ENCODE measurements at places on chromosomes 3 and 15.

GRCh38 chr3:33061782-33062181, 35.2 kb downstream of the GLB1 start:
- peak; percentile 59 for DNase-seq

DNA sequence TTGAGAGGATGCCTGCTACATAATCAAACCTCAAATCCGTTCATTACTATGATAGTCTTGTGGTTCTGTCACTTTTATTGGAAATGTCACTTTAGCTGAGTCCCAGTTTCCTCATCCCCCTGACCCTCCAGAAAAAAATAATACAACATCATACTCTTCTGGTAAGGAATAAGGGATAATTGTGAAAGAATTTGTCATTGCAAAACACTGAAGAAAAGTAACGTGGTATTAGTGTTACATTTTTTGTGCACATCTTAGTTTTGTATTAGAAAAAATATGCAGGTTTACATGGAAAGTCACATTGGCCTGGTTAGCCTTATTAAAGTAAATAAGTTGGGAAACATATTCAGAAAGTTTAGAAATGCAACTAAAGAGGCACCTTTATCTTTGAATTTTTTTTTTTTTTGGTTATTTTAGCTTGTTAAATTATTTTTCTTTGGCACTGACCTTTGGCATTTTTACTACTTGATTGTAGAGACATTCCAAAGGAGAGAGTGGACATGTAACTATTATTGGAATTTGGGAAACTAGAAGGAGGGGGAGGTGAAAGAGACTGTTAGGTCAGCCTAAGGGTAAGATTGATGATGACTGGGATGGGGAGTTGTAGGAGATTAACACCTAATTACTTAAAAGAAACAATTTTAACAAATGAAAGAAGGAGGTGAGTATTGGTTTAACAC, 462.2 kb upstream of the RARB start:
- no peak for DNase-seq

DNA sequence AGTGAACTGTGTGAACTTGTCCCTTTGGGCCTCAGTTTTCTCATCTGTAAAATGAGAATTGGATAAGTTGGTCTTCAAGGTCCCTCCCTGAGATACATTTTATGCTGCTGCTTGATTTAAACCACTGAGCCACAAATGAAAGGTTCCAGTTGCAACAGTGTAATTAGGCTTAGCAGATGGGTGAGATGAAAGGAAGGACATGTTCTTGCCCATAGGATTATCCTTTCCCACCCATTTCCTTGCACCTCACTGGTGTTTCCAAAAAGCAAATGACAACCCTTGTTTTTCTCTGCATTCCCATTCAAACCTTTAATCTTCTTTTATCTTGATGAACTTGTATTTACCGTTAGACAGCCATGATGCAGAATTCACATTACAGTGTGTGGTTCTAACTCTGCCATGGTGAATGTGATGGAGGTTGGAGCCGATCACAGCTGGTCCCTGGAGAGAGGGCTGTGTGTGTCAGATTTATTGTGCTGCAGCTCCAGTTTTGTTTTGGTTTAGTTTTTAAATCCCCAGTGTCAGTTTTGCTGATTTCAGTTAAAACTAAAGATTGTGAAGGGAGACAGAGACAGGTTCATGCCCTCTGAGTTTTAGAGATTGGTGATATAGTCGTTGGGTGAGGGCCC, 44.0 kb downstream of the MAP2K1 start:
- DNase-seq = no peak

DNA sequence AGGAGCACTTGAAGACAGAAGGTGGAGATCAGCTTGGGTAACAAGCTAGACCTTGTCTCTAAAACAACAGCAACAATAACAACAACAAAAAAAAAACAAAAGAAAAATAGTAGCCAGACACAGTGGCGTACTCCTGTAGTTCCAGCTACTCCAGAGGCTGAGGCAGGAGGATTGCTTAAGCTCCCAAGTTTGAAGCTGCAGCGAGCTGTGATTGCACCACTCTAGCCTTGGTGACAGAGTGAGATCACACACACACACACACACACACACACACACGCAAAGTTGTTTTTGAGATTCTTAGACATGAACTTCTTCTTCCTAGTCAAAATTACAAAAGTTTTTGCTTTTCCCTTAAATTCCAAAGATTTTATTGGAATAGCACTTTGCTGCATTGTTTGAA, 93.0 kb upstream of the IGSF10 start:
- DNase-seq = peak; percentile 36

DNA sequence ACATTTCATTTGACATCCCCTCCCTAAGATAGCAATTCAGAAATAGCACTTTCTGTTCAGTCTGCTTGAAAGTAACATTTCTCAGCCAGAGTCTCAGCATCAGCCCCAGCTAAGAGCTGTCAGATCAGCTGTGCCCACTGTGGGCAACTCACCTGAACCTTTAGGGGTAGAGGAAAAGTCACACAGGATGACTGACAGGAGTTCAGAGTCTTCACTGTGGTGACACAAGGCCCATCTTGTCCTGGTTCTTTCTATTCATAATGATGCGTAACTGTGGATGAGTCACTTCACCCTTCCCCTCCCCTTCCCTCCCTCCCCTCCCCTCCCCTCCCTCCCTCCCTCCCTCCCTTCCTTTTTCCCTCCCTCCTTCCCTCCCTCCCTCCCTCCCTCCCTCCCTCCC, 96.1 kb upstream of the RASGRP1 start:
- DNase-seq = no peak

DNA sequence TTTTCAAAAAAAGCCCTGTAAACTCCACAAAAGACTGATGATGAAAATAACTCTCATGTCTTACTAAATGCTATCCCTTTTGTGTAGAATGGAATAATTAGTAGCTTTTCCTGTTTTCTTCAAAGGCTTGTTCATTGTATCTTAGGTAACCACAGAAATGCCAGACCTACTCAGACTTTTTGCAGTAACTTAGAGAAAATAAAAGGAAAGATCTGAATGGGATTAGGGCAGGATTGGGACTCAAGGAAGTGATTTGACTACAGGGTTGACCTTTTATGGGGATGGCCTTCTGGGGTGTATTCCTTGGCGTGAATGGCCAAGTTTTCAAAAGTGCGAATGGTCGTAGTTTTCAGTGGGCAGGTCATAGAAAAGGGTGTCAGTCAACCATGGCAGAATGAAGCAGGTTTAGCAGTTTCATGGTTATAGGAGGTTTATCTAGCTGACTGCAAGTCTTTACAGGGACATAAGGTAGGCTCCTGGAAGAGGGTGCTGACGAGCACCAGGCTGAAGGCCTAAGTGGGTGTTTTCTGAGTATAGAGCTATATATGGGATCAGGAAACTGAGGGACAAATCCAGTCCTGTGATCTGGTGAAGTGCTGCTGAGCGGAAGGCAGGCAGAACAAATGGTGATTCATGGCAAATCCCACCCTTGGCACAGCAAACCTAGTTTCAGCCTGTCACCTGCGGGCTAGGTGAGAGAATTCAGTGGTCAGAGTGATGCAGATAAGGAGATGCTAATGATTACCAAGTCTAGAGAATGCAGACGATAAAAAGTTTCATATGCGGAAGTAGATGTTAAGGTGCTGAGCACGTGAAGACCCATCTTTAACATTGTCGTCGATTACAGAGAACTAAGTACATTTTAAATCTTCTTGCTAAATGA, 46.4 kb downstream of the IL1RAP start:
- DNase-seq = no peak

DNA sequence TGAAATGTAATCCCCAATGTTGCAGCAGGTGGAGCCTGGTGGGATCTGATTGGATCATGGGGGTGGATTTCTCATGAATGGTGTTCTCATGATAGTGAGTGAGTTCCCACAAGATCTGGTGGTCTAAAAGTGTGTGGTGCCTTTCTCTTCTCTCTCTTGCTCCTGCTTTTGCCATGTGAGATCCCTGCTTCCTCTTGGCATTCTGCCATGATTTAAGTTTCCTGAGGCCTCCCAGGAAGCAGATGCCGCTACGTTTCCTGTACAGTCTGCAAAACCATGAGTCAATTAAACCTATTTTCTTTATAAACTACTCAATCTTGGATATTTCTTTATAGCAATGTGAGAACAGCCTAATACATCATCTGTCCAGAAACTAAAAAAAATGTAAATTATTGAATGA, 298.3 kb downstream of the MEX3B start:
- no peak for DNase-seq

GRCh38 chr3:167151636-167152035, 228.5 kb downstream of the ZBBX start:
- no peak for DNase-seq

DNA sequence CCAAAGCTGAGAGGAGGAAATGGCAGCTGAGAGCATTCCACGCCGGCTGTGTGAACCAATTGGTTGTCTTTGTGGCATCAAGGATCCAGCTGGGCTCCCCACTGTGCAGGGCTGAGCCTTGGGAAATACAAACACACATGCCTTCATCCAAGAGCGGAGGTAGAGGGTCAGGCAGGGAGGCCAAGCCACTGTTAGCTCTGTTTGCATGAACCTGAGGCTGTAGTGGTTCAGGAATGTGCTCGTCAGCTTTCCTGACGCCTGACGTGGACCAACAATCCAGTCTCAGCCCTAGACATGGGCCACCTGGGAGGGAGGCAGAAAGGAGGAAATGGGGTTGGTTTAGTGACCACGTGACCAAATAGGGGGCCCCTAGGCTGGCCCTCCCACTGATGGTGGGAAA, 276.9 kb downstream of the TLE3 start:
- peak; percentile 70 for DNase-seq

GRCh38 chr3:80190051-80190450, 422.3 kb upstream of the ROBO1 start:
- peak; percentile 89 for DNase-seq

DNA sequence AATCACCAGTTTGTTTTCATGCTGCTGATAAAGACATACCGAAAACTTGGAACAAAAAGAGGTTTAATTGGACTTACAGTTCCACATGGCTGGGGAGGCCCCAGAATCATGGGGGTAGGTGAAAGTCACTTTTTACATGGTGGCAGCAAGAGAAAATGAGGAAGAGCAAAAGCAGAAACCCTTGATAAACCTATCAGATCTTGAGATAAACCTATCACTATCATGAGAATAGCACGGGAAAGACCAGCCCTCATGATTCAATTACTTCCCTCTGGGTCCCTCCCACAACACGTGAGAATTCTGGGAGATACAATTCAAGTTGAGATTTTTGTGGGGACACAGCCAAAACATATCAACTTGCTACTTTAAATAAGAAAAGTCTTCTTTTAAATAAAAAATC, 28.9 kb downstream of the CD200R1L start:
- DNase-seq = no peak

DNA sequence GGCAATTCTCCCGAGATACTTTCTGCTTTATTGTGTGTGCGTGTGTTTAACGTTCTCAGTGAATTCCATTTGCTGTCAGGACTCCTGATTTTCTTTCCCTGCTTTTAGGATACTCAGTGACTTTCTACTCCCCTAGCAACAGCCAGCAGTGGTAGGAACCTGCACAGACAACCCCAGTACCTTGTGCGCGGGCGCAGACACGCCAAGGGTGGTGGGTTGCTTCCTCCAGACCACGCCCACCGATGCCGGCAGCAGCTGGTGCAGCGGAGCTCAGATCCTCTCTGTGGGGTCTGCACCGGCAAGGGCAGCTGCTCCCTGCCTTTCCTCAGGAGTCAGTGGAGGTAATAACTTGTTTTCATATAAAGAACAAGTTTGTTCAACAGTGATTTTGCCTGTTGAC, 225.1 kb upstream of the NDN start:
- no peak for DNase-seq

DNA sequence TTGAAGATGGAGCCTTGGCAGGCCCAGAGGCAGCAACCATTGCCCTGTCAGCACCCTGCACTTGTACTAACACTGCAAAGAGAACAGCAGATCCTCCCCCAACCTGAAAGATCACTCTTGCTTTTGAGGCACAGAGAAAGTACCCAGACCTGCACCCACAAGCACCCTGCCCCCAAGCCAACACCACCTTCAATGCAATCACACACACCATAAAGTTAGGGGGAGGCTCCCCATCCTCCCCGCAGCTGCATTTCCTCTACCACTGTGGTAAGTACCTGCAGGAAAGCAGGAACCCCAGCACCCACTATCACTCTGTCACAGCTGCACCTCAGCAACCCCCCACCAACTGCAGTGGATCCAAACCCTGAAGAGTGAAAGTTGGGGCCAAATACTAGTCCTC, 12.0 kb downstream of the OR5K3 start:
- no peak for DNase-seq

GRCh38 chr3:111335512-111336303, 206.3 kb upstream of the CD96 start:
- no peak for DNase-seq

DNA sequence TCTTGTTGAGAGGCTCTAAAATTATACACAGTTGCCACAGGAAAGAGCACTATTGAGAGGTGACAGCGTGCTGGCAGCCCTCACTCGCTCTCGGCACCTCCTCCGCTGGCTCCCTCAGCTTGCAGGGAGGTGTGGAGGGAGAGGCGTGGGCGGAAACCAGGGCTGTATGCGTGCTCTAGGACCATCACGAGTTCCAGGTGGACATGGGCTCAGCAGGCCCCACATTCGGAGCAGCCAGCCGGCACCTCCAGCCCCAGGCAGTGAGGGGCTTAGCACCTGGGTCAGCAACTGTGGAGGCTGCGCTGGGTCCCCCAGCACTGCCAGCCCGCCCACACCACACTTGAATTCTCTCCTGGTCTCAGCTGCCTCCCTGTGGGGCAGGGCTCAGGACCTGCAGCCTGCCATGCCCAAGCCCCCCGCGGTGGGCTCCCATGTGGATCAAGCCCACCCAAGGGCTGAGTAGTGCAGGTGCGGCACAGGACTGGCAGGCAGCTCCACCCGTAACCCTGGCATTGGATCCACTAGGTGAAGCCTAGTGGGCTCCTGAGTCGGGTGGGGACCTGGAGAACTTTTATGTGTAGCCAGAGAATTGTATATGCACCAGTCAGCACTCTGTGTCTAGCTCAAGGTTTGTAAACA, 460.6 kb upstream of the ALCAM start:
- no peak for DNase-seq

DNA sequence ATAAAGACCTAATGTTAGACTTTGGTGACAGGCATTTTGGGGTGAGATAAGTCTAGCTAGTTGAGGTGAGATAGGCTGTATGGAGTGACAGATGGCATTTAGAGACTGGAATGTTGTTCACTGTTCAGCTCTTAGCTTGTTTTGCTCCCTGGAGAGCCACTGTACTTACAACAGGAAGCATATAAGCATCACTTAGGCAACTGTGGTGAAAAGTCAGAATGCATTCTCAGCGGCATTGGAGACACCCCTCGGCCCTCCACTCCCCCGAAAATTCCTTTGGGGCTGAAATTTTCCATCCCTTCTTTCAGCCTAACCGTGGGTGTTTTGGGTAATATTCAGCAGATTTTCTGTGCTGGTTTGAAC, 73.4 kb downstream of the SLCO3A1 start:
- no peak for DNase-seq

GRCh38 chr3:190307164-190307545, 15.1 kb downstream of the CLDN1 start:
- no peak for DNase-seq

All from brain microvascular endothelial cell (primary cell).